ENCODE measurements at places on chromosomes 7 and 10.

GRCh38 chr10:111646021-111646420, 537.5 kb downstream of the GPAM start:
- no peak for DNase-seq

- no peak for DNase-seq
These were observed 526.2 kb upstream of the PFKP start for GRCh38 chr10:2541176-2541575.

- DNase-seq = peak; percentile 80
These were observed 303.1 kb upstream of the NPSR1 start for GRCh38 chr7:34354899-34355298.

DNA sequence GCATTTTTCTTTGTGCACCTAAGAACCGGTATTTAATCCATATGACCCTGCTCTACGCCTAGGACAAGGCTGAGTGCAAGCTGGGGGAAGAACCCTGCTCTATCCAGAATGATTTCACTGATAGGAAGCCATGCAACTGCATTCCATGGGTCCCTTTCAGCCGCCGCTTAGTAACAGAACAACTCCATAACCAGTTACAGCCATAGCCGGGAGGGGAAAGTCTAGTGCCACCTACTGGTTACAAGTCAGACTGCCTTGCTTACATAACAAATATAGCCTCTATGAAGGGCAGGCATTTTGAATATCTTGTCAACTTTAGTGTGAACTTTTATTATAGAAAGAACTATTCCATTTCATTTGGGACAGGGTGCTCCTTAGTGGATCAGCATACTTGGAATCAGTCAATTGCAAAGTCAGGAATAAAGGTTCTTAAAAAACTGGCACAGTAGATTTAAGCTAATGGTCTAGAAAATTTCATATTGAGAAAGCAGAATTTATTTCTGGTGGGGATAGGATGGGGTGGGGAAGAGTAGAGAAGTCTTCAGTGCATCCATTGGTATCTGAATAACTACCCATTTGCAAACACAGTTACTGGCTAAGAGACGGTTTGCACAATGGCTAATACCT, 521.7 kb downstream of the ADRA2A start:
- peak; percentile 60 for DNase-seq

DNA sequence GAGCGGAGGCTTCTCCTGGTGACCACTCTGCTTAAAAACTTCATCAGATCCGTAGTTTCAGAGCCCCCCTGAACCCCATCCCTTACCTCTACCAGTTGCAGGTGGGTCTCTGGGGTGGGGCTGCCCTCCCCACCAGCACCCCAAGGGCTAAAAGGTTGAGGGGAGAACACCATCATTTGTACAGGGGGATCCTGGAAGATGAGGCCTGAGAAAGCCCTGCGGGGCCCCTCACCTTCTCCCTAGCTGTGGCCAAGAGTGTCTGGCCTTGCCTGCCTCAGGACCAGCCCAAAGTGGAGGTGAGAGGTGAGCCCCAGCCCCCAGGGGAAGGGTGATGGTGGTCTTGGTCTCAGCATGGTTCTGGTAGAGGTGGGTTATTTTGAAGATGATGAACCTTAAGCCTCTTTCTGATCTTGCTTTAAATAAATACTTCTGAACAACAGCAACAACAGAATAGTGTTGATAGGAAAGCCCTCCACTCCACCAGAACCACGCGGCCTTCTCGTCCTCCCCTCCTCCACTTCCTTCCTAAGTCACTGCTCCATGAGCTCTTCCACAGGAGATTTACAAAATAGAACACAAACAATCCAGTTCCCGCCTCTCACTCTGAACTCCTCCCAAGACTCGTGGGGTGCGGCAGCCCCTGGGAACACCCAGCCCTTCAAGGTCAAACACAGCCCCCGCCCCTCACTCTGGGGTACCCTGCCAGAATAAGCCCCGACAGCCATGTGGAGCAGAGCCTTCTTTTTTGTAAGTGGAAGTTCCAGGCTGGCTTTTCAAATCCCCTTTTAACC, 169.1 kb downstream of the EGFR start:
- DNase-seq = no peak

DNA sequence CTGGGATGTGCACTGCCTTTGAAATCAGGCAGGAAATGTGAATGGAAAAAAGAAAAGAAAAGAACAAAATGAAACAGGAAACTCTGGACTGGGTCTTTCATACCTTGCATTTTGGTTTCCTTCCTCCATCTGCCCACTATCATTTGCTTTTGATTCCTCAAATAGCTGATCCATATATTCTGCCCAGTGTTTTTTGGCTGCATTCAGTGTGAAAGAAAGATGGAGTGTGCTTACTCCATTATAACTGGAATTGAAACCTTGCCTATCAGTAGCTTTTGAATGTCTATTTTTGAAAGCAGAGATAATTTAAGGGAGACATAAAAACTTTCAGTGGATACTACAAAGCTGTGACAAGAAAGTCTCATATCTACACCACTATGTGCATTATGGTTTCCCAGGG, 64.1 kb upstream of the ASAH2 start:
- no peak for DNase-seq

DNA sequence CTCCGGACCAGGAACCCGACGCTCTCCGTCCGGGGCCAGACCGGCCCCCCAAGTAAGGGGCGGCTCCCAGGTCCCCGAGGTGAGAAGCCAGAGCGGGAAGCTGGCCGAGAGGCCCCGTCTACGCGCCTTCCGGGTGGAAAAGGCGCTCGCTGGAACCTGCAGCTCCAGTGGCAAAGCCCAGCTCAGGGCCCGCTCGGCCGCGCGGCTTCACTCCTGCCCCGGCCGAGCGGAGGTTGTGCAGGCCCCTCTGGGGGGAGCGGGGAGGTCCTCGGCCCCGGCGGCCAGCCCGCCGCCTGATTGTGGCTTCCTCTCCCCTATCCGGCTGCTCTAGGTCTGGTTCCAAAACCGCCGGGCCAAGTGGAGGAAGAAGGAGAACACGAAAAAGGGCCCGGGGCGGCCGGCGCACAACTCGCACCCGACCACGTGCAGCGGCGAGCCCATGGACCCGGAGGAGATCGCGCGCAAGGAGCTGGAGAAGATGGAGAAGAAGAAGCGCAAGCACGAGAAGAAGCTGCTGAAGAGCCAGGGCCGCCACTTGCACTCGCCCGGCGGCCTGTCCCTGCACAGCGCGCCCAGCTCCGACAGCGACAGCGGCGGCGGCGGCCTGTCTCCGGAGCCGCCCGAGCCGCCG, 2.9 kb downstream of the UNCX start:
- DNase-seq = no peak

GRCh38 chr10:102537367-102537766, 33.6 kb downstream of the SUFU start:
- no peak for DNase-seq

- DNase-seq = peak; percentile 45
These were observed 19.1 kb downstream of the ZMYND11 start for GRCh38 chr10:154348-154747.

- peak; percentile 94 for DNase-seq
These were observed 649.1 kb downstream of the TNS3 start for GRCh38 chr7:46932676-46933424.

- no peak for DNase-seq
These were observed 149.4 kb upstream of the ASAH2 start for GRCh38 chr10:50400694-50401093.

- DNase-seq = no peak
These were observed 116.1 kb downstream of the FAM53B start for GRCh38 chr10:124627866-124628675.

- no peak for DNase-seq
These were observed 36.8 kb upstream of the HABP2 start for GRCh38 chr10:113516061-113516460.

- no peak for DNase-seq
These were observed 929 bp upstream of the HGF start for GRCh38 chr7:81770728-81771223.

DNA sequence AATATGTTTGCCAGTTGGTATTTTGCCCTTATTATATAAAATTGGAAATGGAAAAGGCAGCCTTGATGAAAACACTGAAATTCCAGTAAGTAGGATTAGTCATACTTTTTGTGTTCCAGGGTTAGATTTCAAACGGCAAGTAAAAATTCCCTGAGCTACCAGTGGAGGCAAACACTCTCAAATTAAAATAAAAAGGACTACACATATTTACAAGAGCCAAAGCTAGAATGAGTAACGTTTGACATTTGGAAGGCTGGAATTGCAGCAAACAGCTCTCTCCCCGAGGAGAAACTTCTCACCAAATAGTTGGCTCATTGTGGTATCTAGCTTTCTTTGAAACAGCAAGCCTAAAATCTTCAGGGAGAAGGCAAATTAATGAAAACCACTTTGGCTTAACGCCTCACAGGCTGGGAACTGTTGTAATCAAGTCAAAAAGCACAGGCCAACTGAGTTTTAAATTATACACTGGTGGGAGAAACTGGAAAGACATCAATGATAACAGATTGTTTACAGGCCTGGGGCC, 288.4 kb downstream of the SNX13 start:
- DNase-seq = peak; percentile 88

GRCh38 chr7:128456255-128456725, 612 bp downstream of the HILPDA start:
- no peak for DNase-seq

DNA sequence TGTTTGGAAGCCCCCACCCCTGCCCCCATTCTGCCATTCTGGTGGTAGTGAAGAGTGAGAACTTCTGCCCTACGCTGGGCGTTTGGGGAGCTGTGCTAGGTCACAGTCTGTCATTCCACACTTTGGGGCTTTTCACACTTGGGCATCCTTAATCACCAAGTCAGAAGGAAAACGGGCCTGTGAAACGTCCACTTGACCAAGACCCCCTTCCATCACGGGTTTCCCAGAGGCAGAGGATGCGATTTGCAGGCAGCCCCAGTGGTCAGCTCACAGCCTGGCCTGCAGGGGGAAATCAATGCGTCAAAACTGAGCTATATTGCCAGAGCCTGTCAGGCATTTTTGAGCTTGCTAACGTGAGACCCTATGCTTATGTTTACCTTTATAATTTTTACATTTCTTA, 663.3 kb upstream of the MGMT start:
- DNase-seq = no peak

DNA sequence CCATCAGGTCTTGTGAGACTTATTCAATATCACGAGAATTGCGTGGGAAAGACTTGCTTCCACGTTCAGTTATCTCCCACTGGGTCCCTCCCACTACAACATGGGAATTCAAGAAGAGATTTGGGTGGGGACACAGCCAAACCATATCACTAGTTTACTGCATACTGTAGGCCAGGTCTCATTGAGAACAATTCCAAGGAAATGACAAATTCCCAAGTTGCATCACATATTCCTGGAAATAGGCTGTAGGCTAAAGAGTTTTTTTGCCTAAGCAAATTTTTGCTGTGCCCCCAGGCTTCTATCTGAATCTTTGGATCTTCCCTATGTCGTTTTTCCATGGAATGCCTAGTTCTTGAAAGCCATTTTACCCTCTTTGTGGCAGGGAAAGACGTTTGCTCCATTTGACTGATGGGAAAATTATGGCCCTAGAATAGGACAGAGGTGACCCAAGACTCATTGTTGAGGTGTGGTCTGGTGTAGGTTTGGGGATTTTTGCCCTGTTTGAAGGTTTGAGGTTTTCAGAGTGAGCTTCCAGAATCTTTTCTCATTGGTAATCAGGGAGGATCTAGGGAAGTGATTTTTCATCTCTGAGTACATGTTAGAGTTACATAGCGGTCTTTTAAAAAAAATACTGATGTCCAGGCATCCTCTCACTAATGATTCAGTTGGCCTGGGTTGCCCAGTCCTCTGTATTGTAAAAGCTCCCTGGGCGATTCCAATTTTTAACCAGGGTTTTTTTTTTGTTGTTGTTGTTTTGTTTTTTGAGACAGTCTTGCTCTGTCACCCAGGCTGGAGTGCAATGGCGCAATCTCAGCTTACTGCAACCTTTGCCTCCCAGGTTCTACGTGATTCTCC, 44.4 kb downstream of the TACR2 start:
- peak; percentile 61 for DNase-seq

DNA sequence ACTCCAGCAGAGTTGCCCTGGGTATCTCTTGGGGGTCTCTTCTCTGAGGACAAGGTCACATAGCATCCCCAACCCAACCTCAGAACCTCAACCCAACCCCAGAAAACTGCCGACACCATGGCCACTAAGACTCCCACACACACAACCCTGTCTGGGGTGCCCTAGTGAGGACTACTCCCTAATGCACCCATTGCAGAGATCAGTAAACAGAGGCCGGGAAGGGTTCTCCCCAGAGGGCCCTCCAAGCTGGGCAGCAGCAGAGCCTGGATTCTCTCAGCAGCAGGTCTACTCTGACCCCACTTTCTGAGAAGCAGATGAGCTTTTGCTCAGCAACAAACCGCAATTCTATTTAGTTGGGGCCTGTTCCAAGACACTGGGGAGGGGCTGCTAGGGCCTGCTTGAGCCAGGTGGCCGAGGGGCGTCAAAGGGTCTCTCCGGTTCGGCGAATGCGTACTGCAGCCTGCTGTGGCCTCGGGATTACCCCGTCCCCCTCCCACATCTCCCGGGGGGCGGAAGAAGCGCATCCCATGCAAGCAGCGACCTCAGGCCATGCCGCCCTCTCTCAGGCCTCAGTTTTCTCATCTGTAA, 828 bp downstream of the OGDHL start:
- DNase-seq = no peak

Data from fibroblast of skin of back (primary cell).